Activated naive CD4-positive, alpha-beta T cell treated with anti-CD3 and anti-CD28 coated beads, Interleukin-2, amount 10 ng/mL, durations not matched to agents 7 days and 5 days (primary cell): ENCODE measurements at places on chromosomes 4 and X.
A peak's percentile ranks its signal among the peaks of the same experiment; 100 is the strongest.

DNA sequence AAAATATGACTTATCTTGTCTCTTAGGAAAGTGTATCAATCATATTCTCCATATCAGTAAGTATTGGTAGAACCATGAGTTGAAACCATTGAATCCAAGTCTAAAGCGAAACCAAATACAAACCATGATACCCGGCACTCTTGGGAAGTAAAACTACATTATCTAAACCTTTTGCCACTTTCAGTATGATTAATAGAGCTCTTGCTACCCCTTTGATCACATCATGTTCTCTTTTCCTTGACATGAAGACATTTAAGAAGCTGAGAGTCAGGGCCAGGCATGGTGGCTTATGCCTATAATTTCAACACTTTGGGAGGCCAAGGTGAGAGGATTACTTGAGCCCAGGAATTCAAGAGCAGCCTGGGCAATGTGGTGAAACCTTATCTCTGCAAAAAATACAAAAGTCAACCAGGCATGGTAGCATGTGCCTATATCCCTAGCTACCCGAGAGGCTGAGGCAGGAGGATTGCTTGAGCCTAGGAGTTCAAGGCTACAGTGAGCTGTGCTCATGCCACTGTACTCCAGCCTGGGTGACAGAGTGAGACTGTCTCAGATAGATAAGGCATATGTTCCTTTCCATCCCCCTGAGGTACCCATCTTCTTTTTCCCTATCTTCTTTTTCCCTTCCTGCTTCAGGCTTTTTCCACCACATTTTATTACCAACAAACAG lies 45.4 kb downstream of the CEP135 start:
- DNase-seq, result no peak
- no peaks in the 10 kb centered on the region for H3K27me3 ChIP-seq
- H3K27ac ChIP-seq, result peak overlapping the region; percentile 58
- H3K4me1 ChIP-seq, result peaks cover 25% of the 10 kb centered on the region
- H3K36me3 ChIP-seq, result peaks cover 53% of the 10 kb centered on the region
- no peak overlapping the region for H3K4me3 ChIP-seq

DNA sequence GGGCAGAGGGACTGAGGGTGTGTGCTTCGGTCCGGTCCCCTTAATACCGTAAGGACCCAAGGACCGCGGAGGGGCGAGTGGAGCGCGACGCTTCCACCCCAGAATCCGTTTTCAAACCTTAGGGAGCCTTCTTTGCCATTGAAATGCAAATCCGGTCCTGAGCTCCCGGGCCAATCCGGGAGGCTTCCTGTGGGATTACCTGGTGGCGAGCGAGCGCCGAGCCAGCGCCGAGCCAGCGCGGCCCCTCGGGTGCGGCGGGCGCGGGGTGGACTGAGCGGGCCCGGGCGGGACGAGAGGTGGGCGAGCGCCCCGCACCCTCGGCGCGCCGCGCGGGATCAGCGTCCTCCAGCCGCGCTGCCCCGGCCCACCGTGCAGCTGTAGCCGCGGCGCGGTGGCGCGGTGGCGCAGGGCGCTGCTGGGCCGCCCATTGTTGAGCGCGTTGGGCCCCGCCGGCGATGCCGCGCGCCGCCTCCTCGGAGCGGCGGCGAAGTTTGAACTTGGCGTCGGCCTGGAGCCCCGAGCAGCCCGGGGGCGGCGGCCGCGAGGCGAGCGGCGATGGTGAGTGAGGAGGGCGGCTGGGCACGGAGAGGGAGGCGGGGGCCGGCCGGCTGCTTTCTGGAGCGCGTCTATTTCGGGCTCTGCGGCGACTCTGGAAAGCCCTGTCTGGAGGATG lies 208.7 kb downstream of the SOWAHB start:
- peaks cover 68% of the 10 kb centered on the region for H3K27me3 ChIP-seq
- H3K4me3 ChIP-seq, result no peak overlapping the region
- no peak overlapping the region for H3K27ac ChIP-seq
- H3K36me3 ChIP-seq, result no peaks in the 10 kb centered on the region
- peaks cover 15% of the 10 kb centered on the region for H3K4me1 ChIP-seq
- DNase-seq, result peak; percentile 29

- DNase-seq, result no peak
- no peaks in the 10 kb centered on the region for H3K27me3 ChIP-seq
- no peak overlapping the region for H3K4me3 ChIP-seq
- no peaks in the 10 kb centered on the region for H3K36me3 ChIP-seq
- H3K4me1 ChIP-seq, result no peaks in the 10 kb centered on the region
- no peak overlapping the region for H3K27ac ChIP-seq
These were observed 1150.4 kb upstream of the INTU start for GRCh38 chr4:126482311-126482710.

- no peaks in the 10 kb centered on the region for H3K36me3 ChIP-seq
- peaks cover 38% of the 10 kb centered on the region for H3K27me3 ChIP-seq
- no peak for DNase-seq
- peaks cover 2% of the 10 kb centered on the region for H3K4me1 ChIP-seq
- H3K4me3 ChIP-seq, result no peak overlapping the region
- H3K27ac ChIP-seq, result no peak overlapping the region
These were observed 16.7 kb downstream of the CLRN2 start for GRCh38 chr4:17531538-17532285.

- no peak for DNase-seq
- H3K27me3 ChIP-seq, result no peaks in the 10 kb centered on the region
- no peak overlapping the region for H3K4me3 ChIP-seq
- H3K27ac ChIP-seq, result no peak overlapping the region
These were observed 15.7 kb downstream of the SLC2A9 start for GRCh38 chr4:10005632-10006031.

GRCh38 chrX:15680401-15680800 lies 15.8 kb upstream of the CLTRN start:
- H3K4me1 ChIP-seq, result peaks cover 12% of the 10 kb centered on the region
- H3K4me3 ChIP-seq, result no peak overlapping the region
- no peaks in the 10 kb centered on the region for H3K27me3 ChIP-seq

GRCh38 chrX:118143578-118143977 lies 27.0 kb upstream of the KLHL13 start:
- DNase-seq, result no peak
- H3K4me3 ChIP-seq, result no peak overlapping the region
- no peaks in the 10 kb centered on the region for H3K36me3 ChIP-seq
- H3K27ac ChIP-seq, result no peak overlapping the region
- H3K4me1 ChIP-seq, result no peaks in the 10 kb centered on the region

DNA sequence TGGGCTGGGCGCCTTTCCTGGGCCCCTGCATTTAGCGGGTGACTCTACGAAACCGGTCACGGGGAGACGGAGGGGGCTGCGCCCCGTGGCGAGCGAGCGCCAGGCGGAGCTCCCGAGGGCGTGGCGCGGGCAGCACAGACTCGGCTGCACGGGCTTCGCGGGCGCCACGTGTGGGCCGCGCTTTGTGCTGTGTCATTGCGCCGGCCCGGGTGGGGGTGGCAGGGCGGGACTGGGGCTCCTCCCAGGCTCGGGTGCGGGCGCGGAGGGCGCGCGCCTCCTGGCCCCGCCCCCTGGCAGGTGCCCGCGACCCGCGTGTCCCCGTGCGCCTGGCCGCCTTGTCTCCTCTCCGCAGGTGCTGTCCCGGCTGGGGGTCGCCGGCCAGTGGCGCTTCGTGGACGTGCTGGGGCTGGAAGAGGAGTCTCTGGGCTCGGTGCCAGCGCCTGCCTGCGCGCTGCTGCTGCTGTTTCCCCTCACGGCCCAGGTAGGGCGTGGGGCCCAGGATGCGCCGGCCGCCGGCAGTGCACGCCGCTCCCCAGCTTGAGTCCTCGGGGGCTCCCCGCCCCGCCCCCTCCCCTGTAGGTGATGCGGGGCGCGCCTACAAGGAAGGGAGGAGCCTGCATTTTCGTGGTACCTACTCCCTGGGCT lies 651 bp downstream of the UCHL1 start:
- no peaks in the 10 kb centered on the region for H3K36me3 ChIP-seq
- H3K27ac ChIP-seq, result no peak overlapping the region
- peak; percentile 31 for DNase-seq
- H3K4me3 ChIP-seq, result peak overlapping the region; percentile 40
- H3K4me1 ChIP-seq, result peaks cover 5% of the 10 kb centered on the region

GRCh38 chr4:183139972-183140570 lies 41.0 kb downstream of the WWC2 start:
- H3K36me3 ChIP-seq, result no peaks in the 10 kb centered on the region
- no peaks in the 10 kb centered on the region for H3K27me3 ChIP-seq
- no peak overlapping the region for H3K27ac ChIP-seq
- H3K4me3 ChIP-seq, result no peak overlapping the region

- H3K4me3 ChIP-seq, result no peak overlapping the region
- no peak overlapping the region for H3K27ac ChIP-seq
- H3K36me3 ChIP-seq, result no peaks in the 10 kb centered on the region
- H3K4me1 ChIP-seq, result peaks cover 3% of the 10 kb centered on the region
These were observed 48.4 kb downstream of the TBC1D14 start for GRCh38 chr4:6957994-6958393.

DNA sequence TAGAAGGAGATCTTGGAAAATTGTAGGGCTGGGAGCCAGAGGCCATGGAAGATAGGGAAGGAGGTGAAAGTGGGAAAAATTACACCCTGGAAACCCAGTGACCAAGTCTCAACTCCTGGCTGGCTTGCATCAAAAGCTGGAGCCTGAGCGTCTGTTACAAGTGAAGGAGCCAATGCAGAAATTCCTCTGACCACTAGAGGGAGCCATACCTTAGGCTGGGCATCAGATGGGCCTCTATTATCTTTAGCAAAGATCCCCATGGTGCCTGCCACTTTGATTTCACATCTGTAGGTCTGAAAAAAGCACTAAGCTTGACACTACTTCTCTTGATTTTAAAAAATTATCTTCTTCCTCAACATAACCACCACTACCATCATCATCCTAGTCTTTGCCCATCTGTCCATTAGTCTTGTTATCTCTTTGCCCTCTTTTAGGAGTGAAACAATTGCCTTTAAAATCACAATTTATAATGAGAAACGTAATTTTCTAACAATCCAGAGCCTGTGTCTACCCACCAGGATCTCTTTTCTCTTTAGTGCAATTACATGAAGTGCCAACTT lies 62.9 kb downstream of the ANAPC4 start:
- H3K27me3 ChIP-seq, result peaks cover 3% of the 10 kb centered on the region
- no peak overlapping the region for H3K4me3 ChIP-seq

DNA sequence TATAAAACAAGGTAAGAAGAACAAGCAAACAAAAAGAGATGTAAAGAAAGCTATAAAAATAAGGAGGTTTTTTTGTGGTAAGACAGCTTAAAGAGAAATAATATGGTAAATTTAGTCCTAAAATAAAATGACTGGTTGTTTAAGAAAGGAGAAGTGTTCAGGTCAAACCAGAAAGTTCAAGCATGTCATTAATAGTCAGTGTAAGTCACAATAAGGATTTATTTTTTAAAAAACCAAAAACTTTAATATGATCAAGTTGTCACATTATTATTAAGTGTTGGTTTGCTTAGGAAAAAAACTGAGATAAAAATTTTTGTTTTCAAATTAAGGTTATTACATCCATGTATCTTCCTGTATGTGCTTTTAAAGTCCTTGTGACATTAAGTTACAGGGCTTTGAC lies 19.1 kb downstream of the ASIC5 start:
- no peaks in the 10 kb centered on the region for H3K36me3 ChIP-seq
- no peak overlapping the region for H3K4me3 ChIP-seq
- DNase-seq, result no peak
- no peak overlapping the region for H3K27ac ChIP-seq
- H3K4me1 ChIP-seq, result no peaks in the 10 kb centered on the region

DNA sequence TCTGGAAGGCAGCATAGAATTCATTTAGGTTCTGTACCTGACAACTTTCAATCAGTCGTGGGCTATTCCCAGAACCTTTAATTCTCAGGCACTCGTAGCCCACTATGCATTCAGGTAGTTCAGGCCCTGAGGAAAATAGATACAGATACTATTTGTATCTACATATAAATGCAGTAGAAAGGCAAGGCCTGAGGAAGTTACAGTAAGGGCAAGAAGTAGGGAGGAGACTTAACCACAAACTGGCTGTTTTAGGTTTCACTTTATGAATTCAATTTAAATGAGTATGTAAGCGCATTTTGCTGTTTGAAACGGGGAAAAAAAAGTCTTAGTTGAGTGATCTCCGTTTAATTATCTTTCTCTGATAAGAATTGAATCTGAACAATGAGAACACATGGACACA lies 529.4 kb upstream of the ATOH1 start:
- no peak overlapping the region for H3K4me3 ChIP-seq
- no peak for DNase-seq
- H3K27ac ChIP-seq, result no peak overlapping the region

GRCh38 chr4:10107111-10108091 lies 9.2 kb downstream of the WDR1 start:
- peaks cover 99% of the 10 kb centered on the region for H3K4me1 ChIP-seq
- DNase-seq, result no peak
- H3K27me3 ChIP-seq, result no peaks in the 10 kb centered on the region
- H3K36me3 ChIP-seq, result peaks cover 87% of the 10 kb centered on the region
- peak overlapping the region; percentile 64 for H3K27ac ChIP-seq

GRCh38 chrX:47523297-47523696 lies 37.7 kb upstream of the ARAF start:
- H3K27me3 ChIP-seq, result peaks cover 6% of the 10 kb centered on the region
- H3K4me1 ChIP-seq, result peaks cover 3% of the 10 kb centered on the region
- no peak overlapping the region for H3K27ac ChIP-seq
- peak; percentile 83 for DNase-seq
- H3K36me3 ChIP-seq, result no peaks in the 10 kb centered on the region

DNA sequence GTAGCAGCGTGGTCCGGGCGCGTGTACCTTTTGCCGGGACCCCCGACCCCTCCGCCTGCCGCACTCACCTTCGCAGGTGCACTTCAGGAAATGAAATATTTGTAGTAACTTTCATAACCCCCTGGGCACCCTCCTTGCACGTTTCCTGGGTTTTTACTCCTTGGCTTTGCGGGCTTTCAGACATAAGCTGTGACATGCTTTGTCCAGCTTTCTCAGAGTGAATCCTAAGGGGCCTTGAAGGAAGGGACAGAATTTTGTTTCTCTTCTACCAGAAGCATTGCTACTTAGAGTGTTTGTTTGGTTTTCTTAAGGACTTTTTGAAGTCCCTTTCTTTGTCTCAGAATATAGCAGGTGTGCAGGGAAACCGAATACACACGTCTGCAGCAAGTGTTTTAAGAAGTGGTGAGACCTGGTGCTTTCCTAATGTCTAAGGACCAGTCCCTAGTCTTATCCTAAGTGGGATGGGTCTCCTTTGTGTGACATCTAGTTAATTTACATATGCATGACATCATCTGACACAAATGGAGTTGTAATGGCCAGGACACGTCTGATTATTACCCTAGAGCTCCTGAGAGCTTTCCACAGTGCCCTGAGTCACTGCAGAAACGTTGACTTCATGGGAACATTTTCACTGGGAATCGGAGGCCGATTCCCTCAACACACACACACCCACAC lies 1.3 kb downstream of the FAM149A start:
- peaks cover 62% of the 10 kb centered on the region for H3K27me3 ChIP-seq
- H3K4me3 ChIP-seq, result peak overlapping the region; percentile 73
- no peak for DNase-seq
- no peak overlapping the region for H3K27ac ChIP-seq
- no peaks in the 10 kb centered on the region for H3K36me3 ChIP-seq
- peaks cover 7% of the 10 kb centered on the region for H3K4me1 ChIP-seq

DNA sequence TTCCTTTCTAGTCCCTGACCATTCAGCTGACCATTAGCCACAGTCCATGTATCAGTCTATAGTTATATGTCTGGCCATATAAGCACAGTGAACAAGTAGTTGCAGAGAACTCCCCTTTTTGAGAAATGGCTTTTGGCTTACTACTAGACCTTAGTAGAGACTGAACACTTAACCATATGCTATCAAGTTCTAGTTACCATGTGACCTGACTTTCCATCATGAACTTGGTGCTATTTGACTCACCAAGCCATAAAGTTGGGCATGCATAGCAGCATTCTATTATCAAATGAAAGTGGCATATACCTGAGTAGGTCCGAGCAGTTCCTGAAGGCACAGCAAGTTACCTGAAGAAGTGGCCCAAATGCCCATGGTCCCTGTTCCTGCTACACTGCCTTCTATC lies 74.5 kb upstream of the IL2 start:
- no peaks in the 10 kb centered on the region for H3K36me3 ChIP-seq
- peaks cover 7% of the 10 kb centered on the region for H3K4me1 ChIP-seq
- no peak overlapping the region for H3K27ac ChIP-seq
- H3K27me3 ChIP-seq, result no peaks in the 10 kb centered on the region
